Left hindlimb (tissue), 1 donor: ENCODE measurements at places on chromosomes 1 and 21.

- DNase-seq, result no peak
Measured at GRCh38 chr1:206445911-206446356, 24.3 kb upstream of the IKBKE start.

DNA sequence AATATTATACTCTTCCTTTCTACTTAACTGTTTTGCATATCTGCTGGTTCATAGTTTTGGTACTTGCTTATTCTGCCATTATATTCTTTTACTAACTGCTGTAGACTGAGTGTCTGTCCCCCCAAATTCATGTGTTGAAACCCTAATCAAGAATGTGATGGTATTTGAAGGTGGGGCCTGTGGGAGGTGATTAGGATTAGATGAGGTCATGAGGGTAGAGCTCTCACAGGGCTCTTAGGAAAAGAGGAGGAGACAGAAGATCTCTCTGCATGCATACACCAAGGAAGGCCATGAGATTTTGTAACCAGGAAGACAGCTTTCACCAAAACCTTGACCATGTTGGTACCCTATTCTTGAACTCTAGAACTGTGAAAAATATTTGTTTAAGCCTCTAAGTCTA is 354.1 kb upstream of the B3GALT2 start:
- no peak for DNase-seq

- no peak for DNase-seq
Measured at GRCh38 chr1:165895451-165895871, 68.0 kb downstream of the UCK2 start.

DNA sequence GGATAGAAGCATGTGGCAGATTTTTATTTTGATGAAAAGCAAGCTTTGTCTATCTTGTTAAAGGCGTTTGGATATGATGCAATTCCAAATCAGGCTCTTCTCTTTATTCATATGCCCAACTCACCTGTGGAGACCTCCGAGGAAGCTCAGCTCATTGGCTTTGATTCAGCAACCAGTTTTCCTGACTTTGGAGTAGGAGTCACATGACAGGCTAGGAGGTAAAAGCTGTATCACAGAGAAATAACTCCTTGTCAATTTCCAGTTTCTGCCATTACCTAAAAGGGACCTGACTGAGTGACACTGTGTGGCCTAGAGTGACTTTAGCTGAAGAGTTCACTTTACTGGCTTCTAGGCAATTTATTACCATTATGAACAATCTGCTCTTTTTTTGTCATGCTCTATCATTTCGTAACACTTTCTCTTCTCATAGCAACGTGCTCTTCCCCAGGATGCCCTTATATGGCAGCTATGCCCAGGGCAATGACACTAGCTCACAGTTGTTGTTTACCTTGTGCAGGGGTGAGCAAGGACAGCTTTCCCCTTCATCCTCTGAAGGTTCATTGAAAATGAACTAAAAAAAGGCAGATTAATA is 107.2 kb downstream of the KCNK1 start:
- no peak for DNase-seq

GRCh38 chr1:61300899-61301298 is 218.5 kb downstream of the NFIA start:
- DNase-seq, result no peak

DNA sequence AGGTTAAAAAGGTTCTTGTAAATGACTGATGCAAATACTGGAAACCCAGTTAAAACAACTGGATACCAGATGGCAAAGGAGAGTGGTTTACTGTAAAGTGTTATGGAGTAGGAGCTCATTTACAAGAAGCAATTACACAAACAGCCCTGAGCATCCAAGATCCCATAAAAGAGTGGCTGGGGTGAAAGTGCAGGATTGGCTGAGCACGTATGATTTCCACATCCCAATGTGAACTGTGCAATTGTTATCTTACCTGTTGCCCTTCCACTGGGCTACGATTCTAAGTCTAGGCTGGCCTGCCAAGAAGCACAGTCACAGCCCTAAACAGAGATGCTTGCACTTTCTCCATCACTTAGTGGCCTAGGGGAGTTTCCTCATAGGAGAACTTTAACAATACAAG is 277.6 kb upstream of the RUNX1 start:
- no peak for DNase-seq

DNA sequence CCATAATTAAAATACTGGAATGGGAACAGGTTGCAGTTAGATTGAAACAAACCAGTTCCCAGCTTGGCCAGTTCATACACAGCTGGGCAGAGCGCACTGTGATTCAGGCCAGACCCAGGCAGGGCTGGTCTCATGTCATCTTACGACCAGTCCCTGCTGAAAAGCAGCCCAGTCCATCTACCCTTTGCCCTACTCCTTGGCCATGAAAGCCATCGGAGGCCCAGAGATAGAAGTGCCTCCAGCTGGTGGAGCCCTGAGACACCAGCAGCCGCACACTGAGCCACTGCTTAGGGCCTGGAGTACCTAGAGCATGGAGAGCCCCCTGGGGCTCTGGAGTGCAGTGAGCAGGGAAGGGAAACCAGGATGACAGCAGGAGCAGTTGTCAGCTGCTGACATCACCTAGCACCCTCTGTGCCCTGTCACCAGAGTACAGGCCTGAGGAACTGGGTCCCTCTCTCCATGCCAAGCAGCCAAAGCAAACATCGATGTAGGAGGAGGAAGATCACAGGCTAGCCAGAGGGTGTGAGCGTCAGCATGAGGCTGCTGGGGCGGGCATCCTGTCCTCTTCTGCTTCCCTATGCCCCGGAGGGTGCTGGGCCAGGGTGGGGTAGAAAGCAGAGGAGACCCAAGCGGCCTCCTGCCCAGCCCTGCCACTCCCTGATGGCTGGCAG is 34.2 kb upstream of the TMEM125 start:
- no peak for DNase-seq

GRCh38 chr21:42218836-42219605 is at the start of gene ABCG1:
ABCG1 (plus strand) TSS chr21:42219140; CDS start chr21:42219263, 123 bp downstream.
- no peak for DNase-seq

DNA sequence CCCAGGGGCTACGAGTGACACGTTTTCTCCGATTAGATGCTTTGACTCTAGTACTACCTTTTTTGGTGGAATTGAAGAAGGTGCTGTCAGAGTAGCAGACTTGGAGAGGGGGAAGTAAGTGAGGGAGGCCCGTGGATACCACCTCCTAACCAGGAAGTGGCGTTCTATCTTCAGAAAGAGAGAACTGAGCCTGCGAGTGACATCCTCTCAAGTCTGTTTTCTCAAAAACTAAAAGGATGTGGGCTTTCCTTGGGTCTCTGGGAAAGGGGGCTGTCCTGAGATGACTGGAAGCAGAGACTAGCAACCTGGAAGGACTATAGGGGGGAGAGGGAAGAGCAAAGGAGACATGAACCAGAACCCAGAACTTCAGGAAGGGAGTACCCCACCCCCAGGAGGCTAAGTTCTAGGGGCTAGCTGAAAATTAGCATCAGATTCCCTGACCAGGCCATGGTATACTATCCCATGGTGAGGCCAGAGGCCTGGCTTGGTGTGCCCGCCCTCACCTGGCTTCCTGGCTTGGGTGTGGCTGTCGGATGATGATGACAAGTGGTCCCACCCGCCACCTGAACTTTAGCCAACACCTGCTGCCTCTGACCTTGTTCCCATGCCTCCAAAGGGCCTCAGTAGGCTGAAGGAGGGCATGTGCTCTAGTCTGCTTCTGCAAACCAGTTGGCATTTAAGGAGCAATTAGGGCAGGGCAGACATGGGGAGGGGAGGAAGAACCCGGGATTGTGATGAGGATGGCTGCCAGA is 49.1 kb downstream of the ATP2B4 start:
- no peak for DNase-seq

- DNase-seq, result no peak
Measured at GRCh38 chr21:33844104-33844889, 71.3 kb downstream of the ATP5PO start.

DNA sequence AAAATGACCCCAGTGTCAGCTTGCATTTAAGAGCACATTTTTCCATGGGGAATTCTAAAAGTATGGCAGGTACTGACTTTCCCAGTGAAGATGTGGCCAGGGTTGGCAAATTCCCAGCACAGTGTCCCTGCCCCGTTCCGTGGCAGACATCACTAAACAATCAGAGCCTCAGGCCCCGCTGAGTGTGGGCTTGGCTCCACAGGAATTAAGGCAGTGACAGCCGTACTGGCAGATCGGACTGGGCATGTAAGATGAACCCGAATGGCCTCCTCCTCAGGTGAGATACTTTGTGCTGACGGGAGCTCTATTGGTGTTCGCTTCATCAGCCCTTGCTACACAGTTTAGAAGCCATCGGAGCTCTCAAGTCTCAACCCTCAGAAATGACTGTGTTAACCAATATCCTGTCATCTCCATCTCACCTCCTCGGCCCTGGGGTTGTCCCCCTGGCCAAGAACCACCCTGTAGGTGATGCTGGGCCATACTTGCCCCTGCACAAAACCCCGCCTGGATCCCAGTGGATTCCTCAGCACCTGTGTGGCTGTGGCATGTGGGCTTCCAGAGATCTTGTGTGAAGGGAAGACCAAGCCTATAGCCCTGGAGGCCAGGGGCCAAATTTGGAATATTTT is 29.0 kb upstream of the ABCG1 start:
- no peak for DNase-seq

- no peak for DNase-seq
Measured at GRCh38 chr1:180503280-180503862, 994 bp upstream of the ACBD6 start.

DNA sequence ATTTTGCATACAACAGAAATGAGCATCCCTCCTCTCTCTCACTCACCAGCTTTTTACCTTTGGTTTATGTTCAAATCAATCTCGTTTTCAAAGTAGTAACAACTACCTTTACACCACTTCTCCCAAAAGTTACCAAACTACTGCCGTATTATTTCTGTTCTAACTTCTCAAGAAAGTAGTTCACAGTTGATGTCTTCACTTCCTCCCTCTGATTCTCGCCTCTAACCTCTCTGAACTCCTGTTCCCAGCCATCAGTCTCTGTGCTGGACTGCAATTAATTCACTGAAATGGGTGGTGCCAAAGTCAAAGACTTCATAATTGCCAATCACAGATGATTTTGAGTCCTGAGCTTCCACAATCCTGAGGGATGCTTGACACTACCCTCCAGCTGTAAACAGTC is 54.0 kb downstream of the ZNF281 start:
- DNase-seq, result no peak

DNA sequence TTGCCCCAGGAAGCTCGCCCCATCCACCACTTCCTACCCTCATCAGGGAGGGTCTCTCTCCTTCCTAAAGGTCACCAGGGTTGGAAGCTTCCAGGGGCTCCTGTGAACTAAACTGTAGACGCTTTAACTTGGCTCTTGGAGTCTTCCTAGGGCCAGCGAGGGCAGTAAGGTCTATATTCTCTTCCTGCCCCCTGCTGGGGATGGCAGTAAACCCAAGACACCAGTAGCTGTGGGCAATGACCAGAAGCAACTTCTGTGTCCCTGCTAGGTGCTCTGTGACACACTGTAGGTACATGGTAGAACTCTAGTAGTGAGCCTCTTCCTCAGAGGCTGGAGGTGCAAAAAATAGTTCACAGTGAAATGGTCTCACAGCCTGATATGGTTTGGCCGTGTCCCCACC is 30.0 kb downstream of the KCND3 start:
- DNase-seq, result no peak

GRCh38 chr1:243942196-243943150 is 92.4 kb upstream of the AKT3 start:
- no peak for DNase-seq

GRCh38 chr1:184033711-184034167 is 3.8 kb downstream of the COLGALT2 start:
- DNase-seq, result no peak

DNA sequence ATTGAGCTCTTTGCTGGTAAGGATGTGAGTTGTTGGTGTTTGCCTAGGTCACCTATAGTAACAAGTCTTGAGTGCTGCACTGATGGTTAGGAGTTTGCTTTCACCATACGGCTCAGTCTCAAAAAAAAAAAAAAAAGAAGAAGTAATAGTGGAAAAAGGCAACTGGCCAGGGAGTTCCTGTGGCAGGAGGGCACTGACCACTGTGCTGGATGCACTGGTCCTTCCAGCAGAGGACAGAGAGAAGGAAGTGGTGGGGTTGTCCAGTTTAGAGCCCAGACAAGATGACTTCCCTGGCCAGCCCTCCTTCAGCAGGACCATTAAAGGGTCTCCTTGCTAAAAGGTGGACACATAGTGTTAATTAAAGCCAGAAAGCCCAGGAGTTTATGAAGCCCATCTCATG is 11.9 kb upstream of the PTCH2 start:
- DNase-seq, result no peak

DNA sequence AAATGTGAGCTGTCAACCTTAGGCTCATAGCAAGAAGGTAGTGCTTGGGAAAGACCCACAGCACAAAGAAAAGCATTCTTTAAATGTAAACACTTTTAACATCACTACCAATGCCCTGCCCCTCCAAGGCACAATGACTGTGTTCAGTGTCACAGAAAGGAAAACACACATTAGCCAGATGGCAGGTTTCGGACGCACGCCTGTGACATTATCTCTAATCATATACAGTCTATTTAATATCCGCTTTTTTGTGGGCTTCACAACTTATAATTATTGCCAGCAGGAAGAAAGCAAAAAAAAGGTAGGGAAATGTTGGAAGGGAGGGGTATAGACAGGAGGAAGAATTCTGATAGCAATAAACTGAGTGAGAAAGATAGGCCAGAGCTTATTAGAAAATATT is 112.4 kb upstream of the BEND5 start:
- DNase-seq, result no peak

DNA sequence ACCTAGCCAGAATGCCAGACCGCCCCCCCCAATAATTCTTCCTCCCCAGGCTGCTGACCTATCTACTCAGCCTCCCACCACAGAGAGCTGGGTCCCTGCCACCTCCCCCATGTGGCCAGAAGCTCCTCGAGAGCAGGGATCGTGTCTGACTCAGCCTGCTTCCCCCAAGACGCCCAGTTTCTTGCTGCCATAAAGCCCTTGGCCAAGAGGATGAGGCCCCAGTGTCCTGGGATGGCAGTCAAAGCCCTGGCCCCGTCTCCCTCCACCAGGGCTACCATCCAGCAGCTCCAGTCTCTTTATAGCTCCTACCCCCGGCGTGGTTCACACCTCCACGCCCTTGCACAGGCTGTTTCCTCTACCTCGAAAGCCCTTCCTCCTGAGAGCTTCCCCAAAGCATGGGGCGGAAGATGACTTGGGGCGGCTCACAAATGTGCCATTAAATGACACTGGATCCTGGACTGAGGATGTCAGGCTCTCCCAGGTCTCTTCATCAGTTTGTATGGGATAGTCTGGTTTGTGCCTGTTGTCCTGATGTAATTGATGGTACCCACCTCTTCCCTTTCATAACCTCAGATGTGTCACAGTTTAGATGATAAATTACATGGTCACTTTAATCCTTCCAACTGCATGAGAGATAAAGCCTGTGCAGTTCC is 13.2 kb downstream of the ADGRB2 start:
- DNase-seq, result no peak

DNA sequence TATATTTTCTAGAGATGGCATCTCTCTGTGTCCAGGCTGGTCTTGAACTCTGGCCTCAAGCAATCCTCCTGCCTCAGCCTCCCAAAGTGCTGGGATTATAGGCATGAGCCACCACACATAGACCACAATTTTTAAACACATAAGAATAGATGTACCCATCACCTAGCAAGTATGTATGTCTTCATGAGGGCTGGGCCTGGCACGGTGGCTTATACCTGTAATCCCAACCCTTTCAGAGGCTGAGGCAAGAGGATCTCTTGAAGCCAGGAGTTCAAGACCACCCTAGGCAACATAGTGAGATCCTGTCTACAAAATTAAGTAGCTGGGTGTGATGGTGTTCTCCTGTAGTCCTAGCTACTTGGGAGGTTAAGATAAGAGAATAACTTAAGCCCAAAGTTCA is 13.8 kb downstream of the UQCRH start:
- DNase-seq, result no peak
